ENCODE measurements at places on chromosomes 1 and 21.

GRCh38 chr1:84350104-84350503 lies 48.2 kb upstream of the DNASE2B start:
- no peak for DNase-seq

- peak; percentile 87 for DNase-seq
Measured at GRCh38 chr1:55374801-55375616, 159.8 kb upstream of the USP24 start.

DNA sequence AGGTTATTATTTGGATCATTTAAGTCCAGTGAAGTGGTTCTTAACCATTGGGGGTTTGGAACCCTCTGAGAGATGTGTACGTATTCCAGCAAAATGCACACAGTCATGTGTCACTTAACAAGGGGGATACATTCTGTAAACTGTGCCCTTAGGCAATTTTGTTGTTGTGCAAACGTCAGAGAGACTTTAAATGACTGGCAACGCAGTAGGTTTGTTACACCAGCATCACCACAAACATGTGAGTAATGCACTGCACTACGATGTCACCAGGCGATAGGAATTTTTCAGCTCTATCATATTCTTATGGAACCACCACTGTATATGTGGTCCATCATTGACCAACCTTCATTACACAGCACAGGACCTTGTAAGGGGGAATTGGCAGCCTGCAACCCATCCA lies 11.9 kb downstream of the AHCYL1 start:
- DNase-seq: peak; percentile 57

DNA sequence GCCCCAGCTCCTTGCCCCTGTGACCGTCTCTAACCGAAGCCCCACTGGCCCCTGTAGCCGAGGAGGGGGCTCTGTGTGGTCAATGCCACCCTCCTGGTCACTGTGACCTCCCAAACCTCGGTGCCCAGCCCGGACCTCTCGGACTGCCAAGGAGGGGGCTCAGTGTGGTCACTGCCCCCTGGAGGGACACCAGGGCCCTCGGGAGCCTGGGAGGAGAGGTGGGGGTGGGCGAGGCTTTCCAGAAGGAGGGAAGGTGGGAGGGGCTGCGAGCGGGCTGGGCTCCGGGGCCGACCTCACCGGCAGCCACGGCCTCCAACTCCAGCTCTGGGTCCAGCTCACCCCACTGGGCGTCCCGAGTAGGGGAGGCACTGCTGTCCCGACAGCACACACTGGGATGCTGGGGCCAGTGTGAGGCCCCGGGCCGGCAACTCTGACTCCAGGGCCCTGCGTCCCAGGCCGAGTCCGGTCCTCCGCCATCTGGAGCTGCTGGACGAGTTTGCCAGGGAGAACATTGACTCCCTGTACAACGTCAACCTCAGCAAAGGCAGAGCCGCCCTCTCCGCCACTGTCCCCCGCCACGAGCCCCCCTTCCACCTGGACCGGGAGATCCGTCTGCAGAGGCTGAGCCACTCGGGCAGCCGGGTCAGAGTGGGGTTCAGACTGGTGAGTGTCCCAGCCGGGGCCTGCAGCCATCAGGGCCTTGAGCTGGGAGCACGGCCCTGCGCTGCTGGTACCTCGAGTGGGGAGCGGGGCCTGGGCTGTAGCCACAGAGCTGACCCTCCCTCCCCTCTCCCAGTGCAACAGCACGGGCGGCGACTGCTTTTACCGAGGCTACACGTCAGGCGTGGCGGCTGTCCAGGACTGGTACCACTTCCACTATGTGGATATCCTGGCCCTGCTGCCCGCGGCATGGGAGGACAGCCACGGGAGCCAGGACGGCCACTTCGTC lies 6.4 kb downstream of the SCNN1D start:
- DNase-seq: no peak

DNA sequence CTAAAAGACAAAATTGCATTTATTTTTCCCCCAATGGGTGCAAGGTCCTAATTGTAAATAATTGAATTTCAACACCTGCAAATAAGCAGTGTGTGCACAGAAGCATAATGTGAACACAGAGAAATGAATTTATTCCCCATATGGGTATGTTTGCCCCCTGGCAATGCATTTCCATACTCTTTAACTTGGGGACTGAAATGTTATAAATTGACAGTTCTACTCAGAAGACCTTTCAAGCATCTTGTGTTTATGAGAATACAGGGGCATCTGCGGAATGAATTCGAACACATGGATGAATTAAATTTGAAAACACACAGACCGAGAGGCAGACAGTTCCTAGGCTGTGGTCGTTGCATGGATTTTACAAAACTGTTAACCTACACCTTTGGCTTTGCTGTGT lies 3.5 kb downstream of the PBX1 start:
- DNase-seq: no peak

DNA sequence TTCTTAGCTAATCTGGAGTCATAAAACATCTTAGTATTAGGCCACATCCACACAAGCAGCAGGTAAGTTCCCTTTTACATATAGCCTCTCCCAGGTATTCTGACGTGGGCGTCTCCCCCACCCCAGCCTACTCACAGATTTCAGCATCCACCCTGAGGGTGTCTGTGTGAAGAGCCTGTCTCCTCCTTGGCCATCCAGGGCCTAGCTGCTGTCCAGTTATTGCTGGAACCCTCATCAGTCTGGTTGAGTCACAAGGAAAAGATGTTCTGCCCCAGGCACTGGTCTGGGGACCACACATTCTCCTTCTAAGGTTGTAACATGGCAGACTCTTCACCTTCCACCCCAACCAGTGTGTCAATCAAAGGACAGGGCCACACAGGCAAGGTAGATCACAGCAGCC lies 57.6 kb downstream of the ETS2 start:
- no peak for DNase-seq

- no peak for DNase-seq
Measured at GRCh38 chr1:43288058-43288784, 2.8 kb upstream of the C1orf210 start.

DNA sequence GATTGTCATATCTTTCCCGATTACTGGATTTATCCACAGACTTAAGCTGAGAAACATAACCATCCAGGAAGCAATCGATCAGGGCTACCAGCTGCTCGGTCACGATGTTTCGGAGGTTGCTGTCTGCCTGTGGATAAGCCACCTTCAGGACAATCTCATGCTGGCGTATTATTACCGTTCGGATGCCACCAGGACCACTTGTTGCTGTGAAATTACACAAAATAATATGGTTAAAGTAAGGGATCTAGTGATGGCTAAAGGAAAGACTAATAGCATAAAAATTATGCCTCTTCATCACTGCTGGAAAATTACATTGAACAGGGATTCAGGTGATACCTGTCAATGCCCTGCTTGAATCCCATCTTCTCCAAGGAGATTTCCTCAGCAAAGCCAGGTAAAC lies 30.8 kb upstream of the ACTA1 start:
- no peak for DNase-seq

- peak; percentile 47 for DNase-seq
Measured at GRCh38 chr1:230868736-230869385, 540 bp upstream of the C1orf198 start.

- DNase-seq: peak; percentile 28
Measured at GRCh38 chr1:205504311-205505075, at the start of gene CDK18. Gene CDK18, plus strand, starts transcription at chr1:205504669. Its CDS starts 18,499 bp downstream, at chr1:205523168.

- DNase-seq: no peak
Measured at GRCh38 chr1:219235903-219236481, 62.3 kb downstream of the LYPLAL1 start.

GRCh38 chr1:86429122-86429725 lies 5.3 kb downstream of the CLCA2 start:
- peak; percentile 35 for DNase-seq

DNA sequence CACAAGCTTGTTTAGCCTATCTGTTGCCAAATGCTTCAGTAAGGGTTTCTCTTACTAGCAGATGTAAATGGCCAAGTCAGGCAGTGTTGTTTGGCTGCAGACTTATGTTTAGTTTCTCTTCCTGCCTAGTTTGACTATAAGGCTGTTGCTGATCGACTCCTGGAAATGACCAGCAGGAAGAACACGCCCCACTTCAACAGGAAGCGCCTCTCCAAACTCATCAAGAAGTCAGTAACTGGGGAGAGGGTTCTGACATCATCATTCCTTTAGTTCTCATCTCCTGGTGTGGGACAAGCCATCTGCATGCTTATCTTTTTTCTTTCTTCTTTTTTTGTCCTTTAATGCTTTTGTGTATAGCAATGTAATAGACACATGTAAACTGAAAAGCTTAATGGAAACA lies 25.1 kb downstream of the RRP1B start:
- DNase-seq: no peak

DNA sequence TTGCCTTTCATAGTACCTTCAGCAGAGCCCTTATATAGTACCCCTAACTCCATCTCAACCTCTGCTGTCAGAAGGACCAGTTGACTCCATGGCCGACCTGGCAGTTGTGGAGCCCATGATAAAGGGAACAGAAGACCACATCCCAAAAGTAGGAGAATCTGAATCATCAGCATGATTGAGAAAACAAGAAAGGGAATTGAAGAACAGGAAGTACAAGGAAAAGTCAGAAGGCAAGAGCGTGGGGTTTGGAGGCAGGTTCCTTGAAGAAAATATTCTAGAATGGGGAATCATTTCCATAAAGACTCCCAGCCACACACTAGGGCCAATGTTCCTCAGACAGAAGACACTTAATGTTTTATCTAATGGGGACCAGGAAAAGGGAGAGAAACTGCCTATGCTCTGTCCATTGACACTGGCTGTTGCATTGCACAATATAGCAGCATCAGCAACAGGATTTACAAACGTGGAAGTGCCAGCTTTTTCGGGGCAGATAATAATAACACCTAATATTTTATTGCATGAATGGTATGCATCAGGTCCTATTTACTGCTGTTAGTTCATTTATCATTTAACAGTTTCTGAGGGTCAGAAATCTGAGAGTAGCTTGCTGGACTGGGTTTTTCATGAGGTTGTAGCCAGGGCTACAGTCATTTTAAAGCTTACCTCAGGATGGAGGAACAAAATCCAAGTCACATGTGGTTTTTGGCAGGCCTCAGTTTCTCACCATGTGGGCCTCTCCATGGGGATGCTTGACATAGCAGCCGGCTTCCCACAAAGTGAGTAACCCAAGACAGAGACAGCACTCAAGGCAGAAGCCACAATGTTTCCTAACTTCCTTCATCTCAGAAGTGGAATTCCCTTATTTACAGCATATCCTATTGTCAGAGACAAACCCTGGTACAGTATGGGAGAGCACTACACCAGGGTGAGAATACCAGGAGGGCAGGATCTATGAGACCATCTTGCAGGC lies 483.4 kb downstream of the PLPP3 start:
- peak; percentile 88 for DNase-seq

GRCh38 chr1:85174503-85174902 lies 26.3 kb downstream of the SYDE2 start:
- no peak for DNase-seq

GRCh38 chr1:53091841-53092645 lies 30.0 kb downstream of the PODN start:
- DNase-seq: no peak

- no peak for DNase-seq
Measured at GRCh38 chr1:163379801-163380200, 58.0 kb downstream of the NUF2 start.

- DNase-seq: peak; percentile 93
Measured at GRCh38 chr1:172398970-172399755, 21.3 kb upstream of the C1orf105 start.

GRCh38 chr21:40901691-40902090 lies 54.7 kb upstream of the DSCAM start:
- DNase-seq: no peak

DNA sequence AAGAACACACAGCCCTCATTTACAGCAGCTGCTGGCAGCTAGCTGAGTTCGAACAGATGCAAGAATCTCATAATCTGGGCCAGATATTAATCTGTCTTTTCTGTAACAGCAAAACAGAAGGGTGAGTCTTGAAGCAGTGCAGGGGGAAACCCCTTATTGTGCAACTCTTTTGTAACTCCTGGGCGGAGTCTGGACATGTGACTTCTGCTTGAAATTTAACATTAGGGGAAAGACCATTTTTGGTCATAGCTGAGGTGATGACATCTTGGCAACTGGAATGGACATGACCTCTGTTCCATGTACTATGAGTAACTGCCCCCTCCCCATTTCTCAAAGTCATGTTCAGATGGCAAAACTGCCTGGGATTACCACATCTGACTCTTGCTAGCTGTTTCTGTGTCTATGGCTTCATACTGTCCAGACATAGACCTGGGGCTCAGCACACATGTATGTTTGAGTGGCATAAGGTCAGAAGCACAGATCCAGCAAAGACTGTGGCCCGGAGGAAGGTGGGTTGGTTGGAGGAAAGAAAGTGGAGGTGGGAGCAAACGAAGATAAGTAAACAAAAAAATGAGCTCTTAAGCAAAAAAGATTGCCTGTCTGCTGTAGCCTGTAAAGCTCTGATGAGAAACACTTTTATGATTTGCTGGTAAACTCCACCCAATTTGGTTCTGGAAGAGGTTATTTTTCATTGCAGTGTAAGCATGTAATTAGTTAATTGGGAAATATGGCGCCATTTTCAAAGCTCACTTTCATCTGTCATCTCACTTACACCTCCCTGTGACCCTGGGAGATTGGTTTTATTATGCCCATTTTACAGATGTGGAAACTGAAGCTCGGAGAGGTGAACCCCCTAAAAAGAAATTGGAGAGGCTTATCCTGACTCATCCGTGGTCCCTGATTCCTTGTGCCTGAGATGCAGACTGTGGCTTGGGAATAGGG lies 26.1 kb downstream of the ETS2 start:
- DNase-seq: peak; percentile 98

GRCh38 chr21:32732544-32732943 lies 4.7 kb upstream of the SYNJ1 start:
- DNase-seq: peak; percentile 1

GRCh38 chr21:42659416-42660117 lies 6.1 kb downstream of the PDE9A start:
- DNase-seq: no peak

- DNase-seq: no peak
Measured at GRCh38 chr1:37424523-37424922, 49.9 kb upstream of the ZC3H12A start.

DNA sequence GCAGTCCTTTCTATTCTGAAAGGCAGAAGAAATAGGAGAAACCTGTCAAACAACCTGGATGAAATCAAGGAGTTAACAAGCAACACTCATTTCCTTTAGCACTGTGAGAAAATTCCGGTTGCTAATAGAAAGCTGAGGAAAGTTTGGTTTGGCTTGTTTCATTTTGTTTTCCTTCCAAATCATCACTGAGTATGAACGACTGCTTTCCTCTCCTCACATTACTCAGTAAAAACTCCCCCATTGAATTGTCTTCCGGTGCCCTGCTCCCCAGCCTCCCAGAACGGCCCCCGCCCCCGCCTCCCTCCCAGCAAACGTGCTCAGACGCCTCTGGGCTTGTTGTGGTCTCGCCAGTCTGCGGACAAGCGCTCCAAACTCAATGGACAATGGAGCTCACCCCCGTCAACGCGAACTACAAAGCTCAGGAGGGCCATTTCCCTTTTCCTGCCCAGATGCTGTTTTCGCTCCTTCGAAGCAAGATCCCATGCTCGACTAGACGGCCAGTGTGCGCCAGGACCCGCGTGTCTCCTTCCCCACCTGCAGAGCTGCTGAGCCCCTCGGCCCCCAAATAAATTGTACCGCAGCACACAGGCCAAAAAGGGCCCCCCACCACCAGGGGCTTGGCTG lies 747 bp downstream of the STX6 start:
- DNase-seq: peak; percentile 88

- no peak for DNase-seq
Measured at GRCh38 chr1:80050085-80050484, 1043.6 kb upstream of the ADGRL4 start.

GRCh38 chr1:64038965-64039364 lies 164.5 kb upstream of the UBE2U start:
- DNase-seq: peak; percentile 64

GRCh38 chr1:3697810-3698209 lies 45.5 kb downstream of the TP73 start:
- DNase-seq: no peak
